Retina (tissue), 1 donor: ENCODE measurements at places on chromosomes 2 and 18.

- no peak for DNase-seq
Observed at GRCh38 chr18:2572171-2572569, 813 bp downstream of the NDC80 start.

DNA sequence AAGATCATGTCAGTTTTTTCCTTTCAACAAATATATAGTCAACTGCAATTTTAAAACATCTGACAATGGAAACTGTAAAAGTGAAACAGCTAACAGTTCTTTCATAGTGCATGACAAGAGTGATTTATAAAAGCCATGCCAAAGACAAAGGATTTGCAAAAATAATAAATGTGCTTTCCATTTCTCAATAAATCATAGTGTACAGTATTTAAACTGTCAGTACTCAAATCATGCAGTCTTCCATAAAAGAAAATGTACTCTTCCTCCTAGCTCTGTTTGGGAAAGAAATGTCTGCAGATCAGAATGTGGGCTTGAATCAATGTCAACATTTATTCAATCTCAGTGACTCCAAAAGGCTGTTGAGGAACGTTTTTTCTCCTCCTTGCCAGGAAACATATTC lies 131.7 kb upstream of the PDE1A start:
- DNase-seq: no peak

DNA sequence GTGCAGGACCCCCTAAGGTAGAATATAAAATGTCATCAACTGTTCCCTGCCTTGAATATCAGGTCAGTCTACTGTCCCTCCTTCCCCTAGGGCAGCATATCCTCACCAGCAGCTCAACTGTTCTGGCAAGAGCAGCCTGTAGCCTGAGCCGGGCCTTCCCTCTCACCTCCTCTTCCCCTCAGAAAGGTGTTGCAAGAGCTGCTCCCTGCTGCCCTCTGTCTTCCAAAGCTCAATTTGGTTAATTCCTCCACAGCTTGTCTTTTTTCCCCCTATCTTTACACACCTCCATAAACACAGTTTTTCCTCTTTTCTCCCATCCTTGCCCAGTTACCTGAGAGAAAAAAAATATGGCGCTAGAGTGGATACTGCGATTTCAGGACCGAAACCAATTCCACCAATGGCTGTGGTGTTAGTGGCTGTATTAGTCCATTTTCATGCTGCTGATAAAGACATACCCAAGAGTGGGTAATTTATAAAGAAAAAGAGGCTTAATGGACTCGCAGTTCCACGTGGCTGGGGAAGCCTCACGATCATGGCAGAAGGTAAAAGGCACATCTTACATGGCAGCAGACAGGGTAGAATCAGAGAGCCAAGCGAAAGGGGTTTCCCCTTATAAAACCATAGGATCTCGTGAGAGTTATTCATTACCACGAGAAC lies 184.7 kb downstream of the MREG start:
- DNase-seq: no peak

DNA sequence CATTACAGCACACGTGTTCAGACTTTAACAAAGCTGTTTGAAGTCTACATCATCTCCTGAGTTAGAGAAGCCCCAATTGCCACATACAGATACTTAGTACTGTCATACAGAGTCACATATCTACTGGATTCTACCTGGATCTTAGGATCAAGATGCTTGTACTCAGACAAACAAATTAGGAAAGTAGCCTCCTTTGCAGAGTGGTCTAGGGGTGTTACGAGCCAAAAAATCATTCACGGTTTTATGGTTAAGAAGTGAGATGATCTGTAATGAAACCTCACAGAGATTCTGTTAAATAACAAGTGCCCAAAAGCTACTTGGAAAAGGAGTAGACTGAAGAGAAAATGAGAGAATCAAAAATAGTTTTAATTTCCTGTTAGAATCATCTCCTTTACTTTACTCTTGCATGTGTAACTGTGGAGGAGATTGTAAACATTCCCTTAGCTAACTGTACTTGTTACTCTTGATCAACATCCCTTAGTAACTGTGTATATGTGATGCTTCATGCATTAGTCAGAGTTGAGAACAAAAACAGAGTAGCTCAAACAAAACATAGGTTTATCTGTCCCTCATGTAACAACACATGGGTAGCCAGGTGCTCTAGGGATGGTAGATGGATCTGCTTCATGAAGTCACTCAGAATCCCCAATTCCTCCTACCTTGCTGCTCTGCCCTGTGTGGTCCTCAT lies 16.4 kb upstream of the IL1RL1 start:
- DNase-seq: no peak

GRCh38 chr2:191023235-191023679 lies 9.3 kb upstream of the STAT1 start:
- no peak for DNase-seq

DNA sequence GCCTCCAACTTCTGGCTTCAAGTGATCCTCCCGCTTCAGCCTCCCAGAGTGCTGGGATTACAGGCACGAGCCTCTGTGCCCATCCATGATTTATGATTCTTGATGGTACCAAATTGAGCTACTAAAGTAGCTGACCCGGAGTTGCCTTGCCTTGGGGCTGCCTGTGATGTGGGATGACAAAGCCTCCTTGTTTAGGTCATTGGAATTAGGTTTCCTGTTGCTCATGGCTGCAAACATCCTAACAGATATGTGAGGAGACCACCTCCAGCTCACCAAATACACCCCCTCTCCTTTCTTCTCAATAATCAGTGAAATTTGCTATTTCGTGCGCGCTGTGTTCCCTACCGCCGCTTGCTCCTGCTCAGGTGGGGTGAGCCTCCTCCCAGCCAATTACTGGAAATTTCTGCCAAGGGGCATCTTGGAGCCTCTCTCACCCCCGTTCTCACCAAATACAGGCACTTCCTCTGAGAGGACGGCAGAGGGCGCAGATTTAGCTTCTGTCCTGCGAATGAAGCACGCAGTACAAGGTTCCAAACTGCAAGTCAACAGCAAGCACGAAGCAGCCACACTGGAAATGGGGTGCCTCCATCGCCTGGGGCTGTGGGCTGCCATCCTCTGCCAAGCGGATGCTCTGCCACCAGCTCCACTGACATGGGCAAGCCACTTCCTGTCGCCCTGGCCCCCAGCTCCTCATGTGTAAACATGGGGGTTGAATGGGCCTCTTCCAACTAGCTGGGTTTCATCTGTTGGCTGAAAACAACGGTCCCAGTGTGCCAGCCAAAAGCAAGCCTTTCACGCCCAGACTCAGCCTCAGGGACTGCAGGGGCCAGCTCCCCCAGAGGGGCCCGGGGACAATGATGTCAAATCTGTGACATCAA lies 71.7 kb downstream of the NCAPH start:
- peak; percentile 87 for DNase-seq

- DNase-seq: no peak
Observed at GRCh38 chr18:9828506-9829396, 57.0 kb upstream of the TXNDC2 start.

DNA sequence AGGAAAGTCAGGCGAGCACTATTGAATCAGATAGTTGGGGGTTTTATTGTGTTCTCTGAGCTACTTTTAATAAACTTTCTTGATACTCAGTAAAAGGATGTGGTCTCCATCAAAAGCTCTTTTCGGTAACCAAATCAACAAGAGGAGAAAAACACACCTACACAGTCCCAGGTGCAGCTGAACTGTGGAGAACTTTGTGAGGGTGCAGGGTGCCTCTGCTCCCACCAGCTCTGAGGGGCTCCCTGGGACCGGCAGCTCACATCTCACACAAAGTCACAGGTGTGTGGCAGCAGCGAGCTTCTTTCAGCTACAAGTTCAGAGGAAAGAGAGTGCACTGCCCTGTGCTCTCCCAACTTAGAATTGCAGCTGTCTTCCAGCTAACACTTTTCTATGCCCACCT lies 650.4 kb downstream of the RNF144A start:
- no peak for DNase-seq

- no peak for DNase-seq
Observed at GRCh38 chr18:79197531-79197930, 128.3 kb downstream of the ATP9B start.

DNA sequence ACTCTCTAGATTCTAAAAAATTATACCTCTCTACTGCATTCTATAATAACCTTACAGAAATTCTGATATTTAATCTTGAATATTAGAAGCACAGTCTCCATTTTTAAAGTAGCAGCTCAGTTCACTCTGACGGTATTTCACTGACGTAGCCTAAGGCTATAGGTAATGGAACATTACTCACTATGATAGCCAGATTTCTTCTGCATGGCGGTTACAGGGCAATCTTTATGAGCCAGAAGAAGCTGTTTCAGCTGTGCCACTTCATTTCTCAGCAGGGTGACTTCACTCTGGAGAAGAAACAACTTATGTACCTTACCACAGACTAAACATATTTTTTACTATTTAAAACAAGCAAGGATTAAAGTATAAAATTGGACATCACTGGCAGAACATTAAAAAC lies 75.3 kb upstream of the CHN1 start:
- no peak for DNase-seq

- no peak for DNase-seq
Observed at GRCh38 chr2:160229591-160229990, 29.5 kb upstream of the ITGB6 start.

DNA sequence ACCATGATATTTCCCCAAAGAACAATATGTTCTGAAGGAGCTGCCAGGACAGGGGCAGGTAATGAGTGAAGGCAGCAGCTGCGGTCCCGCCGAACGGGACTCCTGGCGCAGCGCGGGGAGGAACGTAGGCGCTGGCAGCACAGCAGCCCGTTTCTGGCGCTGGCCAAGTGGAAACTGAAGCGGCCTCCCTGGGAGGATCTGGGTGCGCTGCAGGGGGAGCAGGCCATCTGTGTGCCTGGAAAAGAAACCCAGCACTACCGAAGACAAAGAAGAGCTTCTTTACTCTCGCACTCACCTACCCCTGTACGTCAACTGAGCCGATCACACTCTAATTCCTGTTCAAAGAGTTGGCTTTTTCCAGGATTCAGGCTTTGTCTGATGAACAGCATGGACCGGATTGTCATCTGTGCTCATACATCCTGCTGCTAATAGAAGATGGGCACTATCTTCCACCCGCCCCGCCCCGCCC lies 11.8 kb downstream of the G6PC2 start:
- peak; percentile 80 for DNase-seq

DNA sequence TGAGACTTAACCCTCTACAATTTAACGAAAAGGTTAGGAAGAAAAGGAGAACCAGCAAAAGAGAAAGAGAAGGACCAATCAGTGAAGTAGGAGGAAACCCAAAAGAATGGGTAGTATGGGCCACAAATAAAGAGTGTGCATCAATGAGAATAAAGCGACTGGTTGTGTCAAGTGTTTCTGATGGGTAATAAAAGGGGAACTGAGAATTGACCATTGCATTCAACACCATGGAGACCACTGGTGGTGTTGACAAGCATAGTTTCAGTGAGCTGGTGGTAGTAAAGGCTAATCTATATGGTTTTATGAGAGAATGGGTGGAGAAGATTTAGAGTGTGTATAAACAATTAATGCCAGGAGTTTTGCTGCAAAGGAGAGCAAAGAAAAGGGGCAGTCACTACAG lies 75.4 kb downstream of the CSRNP3 start:
- DNase-seq: no peak

DNA sequence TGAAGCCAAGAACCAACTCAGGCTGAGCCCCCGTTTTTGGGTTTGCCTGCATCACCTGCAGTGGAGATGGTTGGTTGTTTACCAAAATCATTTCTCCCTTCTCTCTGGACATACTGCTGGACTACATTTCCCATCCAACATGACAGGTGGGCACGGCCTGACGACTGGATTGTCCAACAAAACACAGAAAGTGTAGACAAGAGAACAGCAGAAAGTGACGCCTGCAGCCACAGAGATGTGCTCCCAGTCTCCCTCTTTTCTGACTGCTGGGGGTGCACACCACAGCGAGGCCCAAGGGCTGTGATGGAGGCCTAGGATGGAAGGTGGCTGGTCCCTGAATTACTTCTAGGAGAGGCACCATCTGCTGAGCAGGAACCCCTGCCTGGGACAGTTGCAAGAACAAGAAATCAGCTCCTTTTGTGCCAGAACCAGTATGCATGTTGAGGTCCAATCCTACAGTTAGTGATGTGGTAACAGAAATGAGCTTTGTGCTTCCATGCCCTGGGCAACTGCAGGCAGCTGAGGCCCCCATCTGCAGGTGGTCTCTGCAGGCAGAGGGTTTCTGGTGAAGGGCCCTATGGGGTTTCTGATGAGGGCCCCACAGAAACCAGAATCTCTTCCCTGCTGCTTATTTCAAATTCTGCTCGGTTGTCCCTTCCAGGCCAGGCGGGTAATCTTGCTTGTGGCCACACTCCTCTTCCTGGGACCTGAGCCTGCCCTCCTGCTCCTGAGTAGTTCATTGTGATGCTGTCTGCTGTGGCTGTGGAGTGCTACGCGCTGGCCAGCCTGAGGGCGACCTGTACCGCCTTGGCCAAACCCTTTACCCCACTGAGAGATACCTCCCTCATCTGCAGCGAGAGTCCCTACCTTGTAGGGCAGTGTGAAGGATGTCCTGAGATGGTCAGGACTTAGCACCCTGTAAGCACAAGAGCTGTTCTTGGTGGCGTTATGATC lies 168.3 kb downstream of the ASB1 start:
- DNase-seq: no peak

- peak; percentile 69 for DNase-seq
Observed at GRCh38 chr2:148817210-148817708, 57.8 kb upstream of the KIF5C start.

DNA sequence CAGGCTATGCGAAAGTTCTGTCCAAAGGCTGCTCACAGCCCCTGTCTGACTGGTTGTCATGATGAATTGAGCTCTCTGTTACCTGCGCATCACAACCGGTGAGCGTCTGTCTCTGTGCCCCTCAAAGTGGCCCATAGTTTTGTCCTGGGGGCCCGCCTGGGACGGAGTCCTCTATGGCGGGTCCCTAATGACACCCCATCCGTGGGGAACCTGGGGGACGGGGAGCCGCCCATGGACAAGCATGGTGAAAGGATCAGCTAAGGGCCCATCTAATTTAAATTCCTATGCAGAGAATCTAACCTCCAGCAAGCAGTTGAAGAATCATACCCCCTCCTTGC lies 473 bp downstream of the ELMOD3 start:
- no peak for DNase-seq

DNA sequence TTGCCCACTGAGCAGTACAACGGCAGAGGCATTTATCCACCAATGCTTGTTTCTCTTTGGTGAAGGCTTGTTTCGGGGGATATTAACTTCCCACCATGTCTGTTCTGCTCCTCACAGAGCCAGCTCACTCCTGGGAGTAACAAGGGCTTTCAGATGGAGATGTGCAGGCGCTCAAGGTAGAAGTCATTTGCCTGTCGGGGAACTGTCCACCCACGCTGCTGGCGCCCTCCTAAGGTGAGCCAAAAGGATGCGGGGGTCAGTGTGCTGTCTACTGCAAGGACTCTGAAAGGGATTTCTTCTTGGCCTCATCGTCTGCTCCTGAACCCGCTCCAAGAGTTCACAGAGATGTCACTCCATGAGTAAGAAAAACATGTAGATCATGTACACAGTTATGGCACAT lies 57.0 kb upstream of the CYRIA start:
- DNase-seq: no peak
